ENCODE measurements at places on chromosomes 6 and 20.

DNA sequence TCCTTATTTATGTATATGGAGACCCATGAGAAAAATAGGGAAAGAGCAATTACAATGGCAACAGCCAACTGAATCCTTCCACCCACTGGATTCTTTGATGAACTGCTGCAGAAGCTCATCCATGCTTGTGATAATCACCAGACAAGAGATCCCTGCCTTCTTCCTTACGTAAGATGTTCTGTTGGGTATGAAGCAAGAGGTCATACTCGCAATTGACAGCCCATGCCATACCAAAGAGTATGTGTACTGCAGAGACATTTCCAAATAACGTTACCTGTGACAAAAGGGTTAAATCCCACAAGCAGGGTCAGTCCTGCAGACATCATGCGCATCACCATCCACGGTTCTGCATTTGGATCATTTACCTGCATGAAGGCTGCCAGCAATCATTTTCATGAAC is 27.8 kb downstream of the ELOVL5 start:
- no peak for DNase-seq

DNA sequence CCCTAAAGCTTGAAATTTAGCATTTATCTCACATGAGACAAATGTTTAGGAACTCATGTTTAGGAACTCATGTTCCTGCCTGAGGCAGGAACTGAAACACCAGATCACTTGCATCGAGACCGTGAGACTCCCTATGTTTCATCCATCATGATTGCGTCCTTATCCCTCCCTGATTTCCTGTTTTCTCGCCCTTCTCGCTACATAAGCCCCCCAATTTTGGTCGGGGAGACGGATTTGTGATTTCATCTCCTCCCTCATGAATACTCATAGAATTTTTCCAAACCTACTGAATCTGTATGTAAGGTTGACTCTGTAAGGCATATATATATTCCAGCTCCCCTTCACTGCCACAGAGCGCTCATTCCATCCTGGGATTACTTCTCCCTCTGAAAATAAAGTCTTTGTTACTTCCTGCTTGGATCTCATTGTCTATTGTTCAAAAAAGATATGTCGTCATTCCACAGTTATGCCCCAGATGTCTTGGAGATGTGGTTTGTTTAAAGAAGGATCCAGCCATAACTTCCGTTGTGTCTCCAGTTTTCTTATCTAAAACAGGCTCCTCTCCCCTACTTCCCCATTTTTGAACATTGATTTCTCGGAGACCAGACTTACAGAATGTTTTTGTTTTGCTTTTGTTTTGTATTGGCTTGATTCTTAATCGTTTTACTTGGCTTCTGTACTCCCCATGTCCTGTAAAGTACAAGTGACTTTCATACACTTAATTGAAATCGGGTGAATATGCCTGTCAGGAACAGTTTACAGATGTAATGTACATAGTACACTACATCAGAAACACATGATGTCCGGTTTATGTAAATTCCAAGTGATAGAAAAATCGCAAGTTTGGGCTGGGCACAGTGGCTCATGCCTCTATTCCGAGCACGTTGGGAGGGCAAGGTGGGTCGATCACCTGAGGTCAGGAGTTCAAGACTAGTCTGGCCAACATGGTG is 118.7 kb downstream of the HFE start:
- DNase-seq = no peak

GRCh38 chr6:27471365-27472115 is 1.4 kb downstream of the ZNF184 start:
- no peak for DNase-seq

- no peak for DNase-seq
Measured at GRCh38 chr6:119395192-119395591, 45.6 kb upstream of the MAN1A1 start.

DNA sequence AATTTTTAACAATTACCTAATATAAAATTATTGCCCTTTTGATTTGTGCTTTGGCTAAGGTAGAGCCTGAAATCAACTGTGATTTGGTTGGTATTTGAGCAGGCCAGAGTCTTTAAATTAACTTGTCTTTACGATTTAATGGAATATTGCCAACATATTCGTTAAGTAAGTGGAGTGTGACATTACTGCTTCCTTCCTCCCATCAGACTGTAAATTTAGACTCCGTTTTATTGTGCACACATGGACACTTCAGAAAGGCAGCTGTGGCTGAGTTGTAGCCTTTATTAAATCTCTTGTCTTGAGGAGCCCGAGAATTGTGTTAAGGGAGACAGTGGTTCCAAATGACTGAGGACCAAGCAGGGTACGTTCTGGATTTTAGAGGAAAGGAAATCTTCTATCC is 57.4 kb downstream of the CAP2 start:
- DNase-seq = no peak

DNA sequence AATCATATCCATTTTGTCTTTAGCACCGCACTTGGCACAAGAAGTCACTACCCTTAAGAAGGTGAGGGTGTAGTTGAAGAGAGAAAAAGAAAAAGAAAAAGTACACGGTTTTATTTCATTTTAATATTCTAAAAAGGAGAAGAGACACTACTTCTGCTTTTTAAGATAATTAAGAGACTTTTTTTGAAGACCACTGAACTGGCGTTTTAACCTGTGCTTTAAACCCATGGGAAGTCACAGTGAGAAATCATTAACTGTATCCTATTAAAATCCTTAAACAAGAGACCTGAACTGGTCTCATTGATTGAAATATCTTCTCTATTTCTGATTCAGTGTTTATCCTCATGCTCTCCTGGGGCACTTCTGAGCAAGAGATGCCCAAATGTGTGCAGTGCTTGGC is 243.5 kb downstream of the TMEM242 start:
- no peak for DNase-seq

DNA sequence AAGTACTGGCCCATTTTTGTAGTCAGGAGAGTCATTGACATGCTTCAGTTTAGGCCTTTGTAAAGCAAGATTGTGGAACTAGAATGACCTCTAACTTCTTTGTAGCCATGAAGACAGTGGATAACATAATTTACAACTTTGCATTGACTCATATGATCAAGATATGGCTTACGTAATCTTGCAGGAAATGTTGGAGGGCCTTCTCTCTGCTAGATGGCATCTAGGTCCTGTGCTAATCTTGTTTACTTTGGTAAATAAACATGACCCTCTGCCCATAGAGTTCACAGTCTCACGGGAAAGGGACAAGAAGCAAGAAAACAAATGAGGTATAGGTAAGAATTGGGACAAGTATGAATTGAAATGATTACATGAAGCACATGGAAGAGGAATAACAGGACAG is 355.2 kb upstream of the ARID1B start:
- DNase-seq = no peak

- no peak for DNase-seq
Measured at GRCh38 chr20:19888269-19888671, 128.9 kb upstream of the NAA20 start.

DNA sequence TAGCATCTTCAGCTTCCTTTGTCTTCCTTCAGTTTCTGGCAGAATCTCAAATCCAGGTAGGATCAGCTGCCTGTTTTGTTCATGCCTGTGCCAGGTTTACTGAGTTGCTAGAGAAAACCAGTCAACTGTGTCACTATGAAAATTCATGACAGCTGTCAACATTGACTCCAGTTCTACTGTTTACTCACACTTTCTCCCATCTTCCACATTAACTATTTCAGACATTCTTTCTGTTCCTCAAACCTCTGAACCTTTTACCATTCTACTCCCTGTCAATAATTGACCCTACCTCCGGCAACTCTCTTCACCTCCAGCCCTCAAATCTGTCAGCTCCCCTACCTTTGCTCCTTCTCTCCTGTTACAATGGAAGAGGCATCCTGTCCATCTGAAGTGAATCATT is 8.5 kb downstream of the ENPP4 start:
- no peak for DNase-seq

- no peak for DNase-seq
Measured at GRCh38 chr6:164436976-164437375, 872.4 kb downstream of the C6orf118 start.

DNA sequence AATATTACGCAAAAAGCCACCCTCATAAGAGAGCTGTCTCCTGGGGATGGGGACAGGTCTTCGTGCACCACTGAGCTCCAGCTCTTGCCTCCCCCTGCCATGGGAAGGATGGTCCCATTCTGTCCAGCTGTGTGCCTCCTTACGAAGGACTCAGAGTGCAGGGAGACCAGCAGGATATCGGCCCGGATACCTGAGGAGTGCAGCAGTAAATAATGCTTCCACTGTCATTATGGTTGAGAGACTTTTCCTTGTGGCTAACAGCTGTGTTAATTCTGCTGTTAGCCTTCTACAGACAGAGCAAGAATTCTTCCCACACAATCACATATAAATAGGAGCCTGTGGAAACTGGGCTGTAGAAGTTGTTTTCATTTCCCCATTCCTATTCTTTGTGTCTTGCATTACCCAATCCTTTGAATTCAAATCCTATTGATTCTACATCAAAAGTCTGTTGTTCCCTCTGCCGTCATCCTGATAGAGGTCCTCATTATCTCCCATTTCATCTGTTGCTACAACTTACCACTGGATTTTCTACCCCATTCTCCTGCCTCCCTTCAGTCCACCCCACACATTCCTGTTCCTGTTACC is 364.6 kb upstream of the SOX4 start:
- DNase-seq = no peak

DNA sequence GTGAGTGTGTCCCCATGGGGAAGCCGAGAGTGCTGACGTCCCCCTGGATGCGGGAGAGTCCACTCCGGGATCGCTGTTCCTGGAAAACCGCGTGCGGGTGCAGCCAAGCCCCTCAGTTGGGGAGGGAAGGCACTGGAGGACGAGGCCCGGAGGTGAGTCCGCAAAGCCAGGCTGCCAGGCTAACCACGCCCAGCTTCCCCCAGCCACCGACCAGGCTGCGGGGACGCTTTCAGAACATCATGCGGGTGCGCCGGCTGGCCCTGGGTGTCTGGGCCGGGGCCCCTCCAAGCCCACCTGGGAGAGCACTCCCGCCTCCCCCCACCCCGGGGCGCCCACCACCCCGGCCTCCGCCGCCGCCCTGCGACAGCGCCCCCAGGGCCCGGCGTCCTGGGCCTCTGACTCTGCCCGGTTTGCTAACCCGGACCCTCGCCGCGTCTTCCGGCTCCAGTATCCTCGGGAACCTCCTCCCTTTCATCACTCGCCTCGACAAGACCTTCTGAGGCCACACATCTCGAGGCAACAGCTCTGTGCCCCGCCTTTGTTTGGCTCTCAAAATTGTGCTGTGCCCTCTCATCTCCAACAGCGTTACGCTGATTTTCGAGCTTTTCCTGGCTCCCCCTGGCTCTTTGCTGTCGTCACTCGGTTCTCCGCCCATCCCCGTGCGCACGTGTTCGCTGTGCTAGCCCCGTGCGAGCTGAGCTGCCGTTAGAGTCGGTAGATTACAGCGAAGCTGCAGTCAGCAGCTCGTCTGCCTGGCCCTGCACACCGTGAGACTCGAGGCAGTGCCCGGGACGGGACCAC is 47.1 kb upstream of the ENTPD6 start:
- no peak for DNase-seq

- no peak for DNase-seq
Measured at GRCh38 chr20:61397790-61398189, 145.7 kb downstream of the CDH4 start.

- DNase-seq = no peak
Measured at GRCh38 chr6:5670811-5671561, 335.7 kb downstream of the NRN1 start.

- peak; percentile 37 for DNase-seq
Measured at GRCh38 chr6:82364087-82365015, 734 bp downstream of the TPBG start.

DNA sequence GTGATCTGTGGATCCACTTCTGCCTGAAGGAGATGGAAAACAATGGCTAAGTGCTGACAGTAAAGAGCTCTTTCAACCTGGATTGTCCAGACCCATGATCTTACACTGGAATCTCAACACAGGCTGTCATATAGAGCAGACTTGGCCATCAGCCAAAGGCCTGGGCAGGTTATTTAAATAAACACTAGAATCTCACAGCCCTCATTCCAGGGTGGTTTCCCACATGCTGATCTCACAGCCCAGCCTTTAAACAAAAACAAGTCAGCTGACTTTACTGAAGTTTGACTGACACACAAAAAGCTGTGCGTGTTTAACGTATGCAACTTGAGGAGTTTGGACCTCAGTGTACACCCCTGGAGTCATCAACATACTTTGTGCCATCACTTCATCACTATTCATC is 28.4 kb downstream of the SYNDIG1 start:
- no peak for DNase-seq

- no peak for DNase-seq
Measured at GRCh38 chr6:84123186-84123585, 89.6 kb downstream of the MRAP2 start.

DNA sequence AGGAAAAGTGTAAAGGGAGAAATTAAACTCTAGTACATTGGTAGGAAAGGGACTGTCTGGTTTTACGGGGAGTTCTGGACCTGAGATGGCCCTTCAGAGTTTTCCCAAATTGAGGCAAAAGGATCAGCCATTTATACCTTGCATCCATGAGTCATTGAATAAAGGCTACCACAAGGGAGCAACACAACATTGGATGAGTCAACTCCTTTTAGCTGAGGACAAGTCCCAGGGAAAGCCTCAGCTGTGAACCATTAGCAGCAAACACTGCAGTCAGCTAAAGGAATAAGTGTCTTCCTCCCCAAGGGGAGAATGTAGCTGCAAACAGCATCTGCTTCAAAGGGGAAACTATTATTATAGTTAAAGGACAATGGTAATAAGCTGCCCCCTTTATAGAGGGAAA is 468.7 kb upstream of the ID4 start:
- no peak for DNase-seq

- peak; percentile 21 for DNase-seq
Measured at GRCh38 chr6:26553264-26553634, 15.1 kb downstream of the HMGN4 start.

GRCh38 chr6:157335829-157336228 is 12.5 kb upstream of the TMEM242 start:
- DNase-seq = no peak

- DNase-seq = no peak
Measured at GRCh38 chr6:44224029-44224964, 902 bp downstream of the SLC29A1 start.

GRCh38 chr6:35297601-35298481 is at the start of gene DEF6:
Gene DEF6 (plus strand): TSS chr6:35297818. CDS start chr6:35297857, 39 bp downstream.
- no peak for DNase-seq

- no peak for DNase-seq
Measured at GRCh38 chr20:3716195-3716834, 3.9 kb upstream of the SIGLEC1 start.

GRCh38 chr6:79570129-79571029 is 33.1 kb upstream of the LCA5 start:
- peak; percentile 77 for DNase-seq

DNA sequence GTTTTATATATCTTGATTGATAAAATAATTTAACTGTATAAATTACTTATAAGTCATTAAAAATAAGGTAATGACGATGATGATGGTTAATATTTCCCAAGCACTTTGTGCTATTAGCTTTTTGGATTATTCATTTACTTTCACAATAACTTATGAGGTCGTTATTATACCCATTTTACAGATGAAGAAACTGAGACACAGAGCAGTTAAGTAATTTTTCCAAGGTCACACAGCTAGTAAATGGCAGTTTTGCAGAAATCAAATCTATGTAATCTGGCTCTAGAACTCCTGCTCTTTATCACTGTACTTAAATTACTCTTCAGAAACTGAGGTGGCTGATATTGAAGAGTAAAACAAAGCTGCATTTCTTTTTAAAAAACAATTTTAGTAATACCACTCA is 18.2 kb downstream of the NOL7 start:
- no peak for DNase-seq
